Stimulated activated CD4-positive, alpha-beta T cell treated with anti-CD3 and anti-CD28 coated beads, Interleukin-2, amount 100 ng/mL, for 48 hours (primary cell): ENCODE measurements at places on chromosomes 2 and 18.

DNA sequence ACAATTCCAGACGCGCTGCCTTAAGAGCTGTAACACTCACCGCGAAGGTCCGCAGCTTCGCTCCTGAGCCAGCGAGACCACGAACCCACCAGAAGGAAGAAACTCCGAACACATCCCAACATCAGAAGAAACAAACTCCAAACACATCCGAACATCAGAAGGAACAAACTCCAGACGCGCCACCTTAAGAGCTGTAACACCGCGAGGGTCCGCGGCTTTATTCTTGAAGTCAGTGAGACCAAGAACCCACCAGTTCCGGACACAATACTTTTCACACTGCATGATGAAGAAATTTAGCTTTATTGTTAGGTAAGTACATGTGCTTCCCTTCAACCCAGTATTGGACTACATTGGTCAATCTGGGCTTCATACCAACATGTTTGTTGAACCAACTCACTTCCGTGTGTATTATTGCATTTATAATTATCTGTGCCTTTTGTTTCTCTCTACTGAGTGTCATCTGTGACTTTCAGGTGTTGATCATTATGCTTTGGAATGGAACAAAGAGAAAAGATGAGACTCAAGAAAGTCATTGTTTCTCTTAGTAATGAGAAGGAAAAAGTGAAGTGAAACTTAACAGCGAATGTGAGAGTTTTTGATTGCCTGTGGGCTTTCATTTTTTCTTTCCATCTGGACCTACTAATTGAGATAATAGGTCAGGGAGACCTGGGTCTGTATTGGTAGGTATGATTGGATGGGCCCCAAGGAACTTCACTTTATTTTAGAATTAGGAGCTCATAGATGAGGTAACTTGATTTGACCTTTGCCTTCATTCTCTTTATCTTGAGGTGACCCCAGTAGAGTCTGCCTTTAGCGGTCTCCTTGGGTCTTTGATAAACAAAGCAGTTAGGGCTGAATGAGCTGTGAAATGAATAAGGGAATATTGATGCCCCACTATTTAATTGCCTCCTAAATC, 76.1 kb upstream of the CAVIN2 start:
- no peak for DNase-seq

DNA sequence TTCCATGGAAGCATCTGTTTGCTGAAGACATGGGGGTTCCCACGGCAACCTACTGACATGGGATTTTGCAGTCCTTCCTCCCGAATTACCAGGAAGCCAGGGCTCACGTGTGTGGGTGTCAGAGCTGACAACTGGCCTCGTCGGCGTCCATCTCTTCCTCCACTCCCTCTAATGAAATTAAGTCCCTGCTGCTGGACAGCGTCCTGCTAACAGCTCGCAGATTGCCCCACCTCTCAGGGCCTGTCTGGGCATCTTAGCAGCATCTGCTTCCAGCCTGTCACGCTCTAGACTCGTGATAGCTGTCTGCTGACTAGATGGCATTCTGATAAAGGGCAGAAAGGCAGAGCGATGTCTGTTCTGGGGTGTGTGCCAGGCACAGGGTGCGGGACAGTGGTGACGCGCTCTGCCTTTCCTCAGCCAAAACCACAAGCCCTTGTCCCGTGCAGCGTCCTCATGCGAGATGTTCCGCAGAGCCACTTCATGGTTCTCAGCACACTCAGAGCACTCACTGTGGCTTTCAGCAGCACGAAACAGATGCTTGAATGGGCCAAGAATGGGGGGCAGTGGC, 161.1 kb downstream of the ARL4C start:
- DNase-seq: peak; percentile 29

DNA sequence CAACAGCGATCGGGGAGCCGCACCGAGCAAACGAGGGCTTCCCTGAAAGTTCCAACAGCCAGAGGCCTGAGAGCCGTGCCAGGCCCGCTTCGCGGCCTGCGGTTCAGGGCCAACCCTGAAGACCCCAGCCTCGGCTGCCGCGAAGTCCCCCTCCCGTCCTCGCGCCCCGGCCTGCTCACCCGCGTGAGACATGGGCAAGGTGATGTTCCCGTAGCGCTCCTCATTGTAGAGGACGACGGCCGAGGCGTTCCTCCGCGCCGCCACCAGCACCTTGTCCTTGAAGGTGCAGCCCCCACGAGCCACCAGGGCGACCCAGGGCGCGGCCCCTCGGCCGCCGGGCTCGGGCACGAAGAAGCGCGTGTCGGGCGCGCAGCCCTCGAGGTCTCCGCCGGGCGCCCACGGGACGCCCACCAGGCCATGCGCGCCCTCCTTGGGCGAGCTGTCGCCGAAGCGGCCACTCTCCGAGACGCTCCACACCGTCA, 510 bp downstream of the RNF149 start:
- no peak for DNase-seq

DNA sequence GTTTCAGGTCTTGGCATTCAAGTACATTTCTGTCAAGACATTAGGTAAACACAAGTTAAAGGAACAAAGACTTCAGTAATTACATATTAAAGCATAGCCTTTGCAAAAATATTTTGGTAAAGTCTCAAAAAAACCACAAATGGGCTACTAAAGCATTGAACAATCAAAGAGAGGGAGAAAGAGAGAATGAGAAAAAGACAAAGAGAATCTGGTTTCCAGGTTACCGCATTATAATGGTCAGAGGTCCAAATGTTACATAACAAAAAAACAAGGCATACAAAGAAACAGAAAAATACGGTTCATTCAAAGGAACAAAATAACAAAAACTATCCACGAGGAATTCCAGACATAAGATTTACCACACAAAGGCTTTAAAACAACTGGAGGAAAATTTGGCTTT, 327.9 kb downstream of the AKAIN1 start:
- no peak for DNase-seq

GRCh38 chr2:17879137-17879912, 858 bp downstream of the KCNS3 start:
- DNase-seq: no peak

GRCh38 chr2:221312634-221313033, 259.5 kb downstream of the EPHA4 start:
- DNase-seq: no peak

DNA sequence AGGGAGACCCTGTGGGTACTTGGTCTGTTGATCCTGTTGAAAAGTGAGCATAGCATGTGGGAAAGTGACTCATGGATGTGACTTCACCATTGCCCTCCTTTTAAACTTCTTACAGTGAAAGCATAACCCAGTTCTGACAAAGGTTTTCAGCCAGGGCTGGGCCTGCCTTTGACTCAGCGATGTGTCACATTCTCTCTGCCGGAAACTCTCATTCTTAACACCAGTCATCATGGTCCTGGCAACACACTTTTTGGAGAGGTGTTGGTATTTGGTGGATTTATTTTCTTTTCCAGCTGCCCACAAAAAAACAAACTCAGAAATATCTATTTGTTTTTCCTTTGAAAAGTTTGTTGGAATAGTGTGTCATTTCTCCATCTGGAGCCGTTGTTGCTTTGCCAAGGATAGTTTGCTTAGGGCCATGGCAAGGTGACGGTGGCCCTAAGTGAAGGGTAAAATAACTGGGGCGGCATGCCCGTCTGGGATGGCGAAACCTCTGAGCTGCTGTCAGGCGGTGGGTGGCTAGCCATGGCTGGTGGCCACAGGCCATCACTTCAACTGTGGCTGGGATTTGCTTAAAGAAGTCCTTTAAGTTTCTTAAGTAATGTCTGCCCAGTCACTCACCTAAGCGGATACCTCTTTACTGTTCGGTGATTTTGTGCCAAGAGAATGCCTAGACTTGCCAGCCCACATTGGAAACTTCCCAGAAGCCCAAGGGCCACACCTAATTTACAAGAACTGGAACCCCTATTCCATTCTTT, 123.3 kb downstream of the LTBP1 start:
- peak; percentile 38 for DNase-seq

- no peak for DNase-seq
These were observed 63.9 kb downstream of the MDH1 start for GRCh38 chr2:63652652-63652985.

GRCh38 chr2:99877963-99878362, 264.4 kb downstream of the AFF3 start:
- DNase-seq: no peak

- no peak for DNase-seq
These were observed 137.8 kb downstream of the PIK3C3 start for GRCh38 chr18:42092848-42093247.

DNA sequence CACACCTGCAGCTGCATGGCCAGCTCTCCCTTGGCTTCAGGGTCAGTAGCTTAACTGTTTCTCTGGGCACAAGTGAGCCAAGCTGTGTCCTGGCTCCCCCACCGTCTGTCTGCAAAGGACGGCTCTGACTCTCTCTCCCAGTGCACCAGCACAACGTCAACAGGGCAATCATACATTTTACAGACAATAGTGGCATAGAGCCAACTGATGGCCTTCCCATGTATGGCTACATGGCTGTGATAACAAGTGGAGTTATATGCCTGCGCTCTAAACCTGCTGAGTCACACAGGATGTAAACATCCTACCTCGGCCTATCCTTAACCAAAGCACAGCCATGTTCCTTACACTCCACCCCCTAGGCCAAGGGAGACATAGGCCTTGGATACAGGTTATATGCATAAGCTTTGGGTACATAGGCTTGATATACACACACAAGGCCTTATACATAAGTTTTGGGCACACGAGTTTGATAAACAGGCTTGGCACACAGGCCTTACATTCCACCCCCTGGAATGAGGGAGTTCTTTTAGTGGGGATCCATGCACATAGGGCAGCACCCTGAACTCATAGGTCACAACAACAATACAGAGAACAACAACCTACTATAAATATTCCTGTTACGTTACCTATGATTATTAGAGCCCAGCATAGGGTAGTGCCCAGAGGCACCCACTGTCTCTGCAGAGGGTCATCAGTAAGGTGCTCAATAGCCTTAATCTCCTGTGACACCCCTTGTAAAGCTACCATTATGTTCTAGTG, 17.7 kb downstream of the PHOSPHO2 start:
- DNase-seq: no peak

DNA sequence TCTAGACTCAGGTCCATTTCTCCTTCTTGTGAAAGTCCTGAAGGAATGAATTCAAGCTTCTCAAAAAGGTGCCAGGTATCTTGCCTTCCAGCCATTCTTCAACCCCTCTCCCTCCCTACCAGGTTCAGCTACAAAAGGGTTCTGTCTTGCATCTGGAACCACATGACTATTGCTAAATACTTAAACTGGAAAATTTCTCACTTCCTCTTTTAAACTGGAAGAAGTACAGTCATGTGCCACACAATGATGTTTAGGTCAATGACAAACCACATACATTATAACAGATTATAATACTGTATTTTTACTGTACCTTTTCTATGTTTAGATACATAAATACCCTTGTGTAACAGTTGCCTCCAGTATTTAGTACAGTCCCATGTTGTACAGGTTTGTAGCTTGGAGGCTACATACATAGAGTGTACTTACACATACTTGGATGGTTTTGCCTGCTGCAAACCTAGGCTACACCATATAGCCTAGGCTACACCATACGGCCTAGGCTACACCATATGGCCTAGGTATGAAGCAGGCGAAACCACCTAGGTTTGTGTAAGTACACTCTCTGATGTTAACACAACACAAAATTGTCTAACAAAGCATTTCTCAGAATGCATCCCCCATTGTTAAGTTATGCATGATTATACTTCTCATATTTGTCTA, 142.0 kb upstream of the DNMT3A start:
- no peak for DNase-seq

- no peak for DNase-seq
These were observed 51.8 kb downstream of the FSIP2 start for GRCh38 chr2:185790361-185790760.

DNA sequence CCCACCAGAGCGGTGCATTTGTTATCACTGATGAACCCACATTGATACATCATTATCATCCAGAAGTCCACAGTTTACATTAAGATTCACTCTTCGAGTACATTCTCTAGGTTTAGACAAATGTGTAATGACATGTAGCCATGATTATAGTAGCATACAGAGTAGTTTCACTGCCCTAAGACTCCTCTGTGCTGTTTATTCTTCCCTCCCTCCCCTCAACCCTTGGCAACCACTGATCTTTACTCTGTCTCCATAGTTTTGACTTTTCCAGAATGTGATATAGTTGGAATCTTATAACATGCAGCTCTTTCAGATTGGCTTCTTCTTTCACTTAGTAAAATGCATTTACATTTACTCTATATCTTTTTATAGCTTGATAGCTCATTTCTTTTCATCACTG, 31.2 kb upstream of the GREB1L start:
- DNase-seq: no peak

DNA sequence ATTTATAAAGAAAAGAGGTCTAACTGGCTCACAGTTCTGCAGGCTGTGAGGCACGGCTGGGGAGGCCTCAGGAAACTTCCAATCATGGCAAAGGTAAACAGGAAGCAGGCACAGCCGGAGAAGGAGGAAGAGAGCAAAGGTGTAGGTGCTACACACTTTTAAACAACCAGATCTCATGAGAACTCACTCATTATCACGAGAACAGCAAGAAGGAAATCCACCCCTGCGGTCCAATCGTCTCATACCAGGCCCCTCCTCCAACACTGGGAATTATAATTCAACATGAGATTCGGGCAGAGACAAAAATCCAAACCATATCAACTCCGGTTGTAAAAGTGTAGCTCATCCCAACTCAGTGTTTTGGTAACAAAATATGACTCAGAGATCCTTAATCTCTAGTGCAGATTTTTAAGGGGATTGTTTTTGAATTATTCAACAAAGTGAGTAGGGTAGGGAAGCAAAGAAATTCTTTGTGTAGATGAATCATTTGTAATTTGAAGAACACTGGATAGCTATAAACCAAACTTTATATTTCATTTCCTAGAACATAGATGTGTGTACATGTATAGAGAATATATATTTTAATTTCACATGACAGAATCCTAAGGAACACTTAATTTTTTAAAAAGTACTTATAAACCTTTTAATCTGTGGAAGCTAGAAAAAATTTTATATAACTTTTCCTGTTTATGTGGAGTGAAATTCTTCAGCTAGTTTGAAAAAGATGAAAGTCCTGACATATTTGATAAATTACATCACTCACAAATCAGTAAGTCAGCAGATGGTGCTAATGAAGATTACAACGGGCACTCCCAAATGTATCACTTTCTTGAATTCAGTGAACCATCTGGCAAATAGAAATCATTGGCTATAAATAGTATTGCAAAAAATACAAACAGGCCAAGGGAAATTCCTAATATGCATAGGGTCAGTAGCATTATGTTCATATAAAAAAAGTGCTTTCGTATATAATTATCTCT, 130.1 kb downstream of the OLA1 start:
- no peak for DNase-seq

GRCh38 chr2:172403881-172404468, 23.4 kb upstream of the ITGA6 start:
- no peak for DNase-seq
